ENCODE measurements at places on chromosomes 12 and 14.

DNA sequence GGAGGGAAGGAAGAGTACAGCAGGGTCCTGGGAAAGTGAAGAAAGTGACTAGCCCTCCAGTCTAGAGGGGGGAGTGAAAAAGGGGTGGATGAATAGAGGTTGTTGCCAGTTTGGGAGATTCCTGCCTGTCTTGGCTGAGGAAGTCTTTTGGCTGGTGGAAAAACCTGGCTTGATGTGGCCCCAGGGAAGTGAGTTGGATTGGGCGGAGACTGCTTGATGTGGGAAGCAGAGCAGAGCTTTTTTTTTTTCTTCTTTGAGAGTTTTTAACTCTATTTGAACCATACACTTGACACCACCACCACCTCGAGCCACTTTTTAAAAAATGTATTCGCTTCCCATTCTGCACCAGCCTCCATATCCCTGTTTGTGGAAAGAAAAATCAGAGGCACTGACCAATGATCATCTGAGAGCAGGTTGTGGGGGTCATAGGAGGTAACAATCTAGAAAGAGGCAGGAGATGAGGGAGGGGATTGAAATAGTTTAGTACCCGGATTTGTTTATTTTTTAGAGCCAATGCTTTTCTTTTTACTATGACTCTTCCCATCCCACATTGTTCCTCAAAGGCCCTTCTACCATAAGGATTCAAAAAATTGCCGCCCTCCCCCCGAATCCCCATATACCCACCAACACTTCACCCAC, 690 bp upstream of the DTX3 start:
- no peak for DNase-seq

DNA sequence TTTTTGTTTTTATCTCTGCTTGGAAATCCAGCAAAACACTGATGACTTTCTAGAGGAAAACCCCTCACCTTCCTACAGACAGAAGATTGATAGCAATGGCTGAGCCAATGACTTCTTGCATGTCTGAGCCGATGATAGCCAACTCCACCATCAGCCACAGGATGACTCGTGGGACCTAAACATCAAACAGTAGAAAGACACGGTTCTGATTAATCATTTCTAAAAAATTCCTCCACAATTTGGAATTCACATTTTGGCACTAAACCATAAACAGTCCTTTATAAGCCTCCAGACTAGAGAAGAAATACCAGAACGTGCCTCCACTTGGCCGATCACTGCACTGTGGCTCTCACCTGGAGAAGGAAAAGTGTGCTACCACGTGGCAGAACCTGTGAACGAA, 25.9 kb downstream of the SLC11A2 start:
- DNase-seq, result no peak

GRCh38 chr12:93115646-93116045, 186.6 kb upstream of the EEA1 start:
- no peak for DNase-seq

- DNase-seq, result no peak
Observed at GRCh38 chr12:47391566-47391965, 311.8 kb upstream of the AMIGO2 start.

GRCh38 chr14:100536121-100536510, 51.1 kb downstream of the BEGAIN start:
- DNase-seq, result no peak

DNA sequence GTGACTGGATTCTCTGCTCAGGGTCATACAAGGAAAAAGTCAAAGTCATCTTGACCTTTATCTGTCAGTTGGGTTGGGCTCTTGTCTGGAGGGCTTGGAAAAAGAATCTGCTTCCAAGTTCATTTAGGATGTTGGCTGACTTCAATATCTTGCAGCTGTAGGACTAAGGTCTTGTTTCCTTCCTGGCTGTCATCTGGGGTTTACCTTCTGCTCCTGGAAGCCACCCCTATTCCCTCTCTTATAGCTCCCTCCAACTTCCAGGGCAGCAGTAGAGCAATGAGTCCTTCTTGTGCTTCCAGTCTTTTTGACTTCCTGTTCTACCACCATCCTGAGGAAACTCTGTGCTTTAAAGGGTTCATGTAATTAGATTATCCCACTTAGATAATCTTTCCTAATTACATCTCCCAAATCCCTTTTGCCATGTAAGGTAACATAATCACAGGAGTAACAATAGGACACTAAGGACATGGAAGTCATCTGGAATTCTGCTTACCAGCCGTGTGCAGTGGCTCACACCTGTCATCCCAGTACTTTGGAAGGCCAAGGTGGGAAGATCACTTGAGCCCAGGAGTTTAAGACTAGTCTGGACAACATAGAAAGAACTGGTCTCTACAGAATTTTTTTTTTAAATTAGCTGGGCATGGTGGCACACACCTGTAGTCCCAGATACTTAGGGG, 170.7 kb upstream of the KITLG start:
- no peak for DNase-seq

- DNase-seq, result no peak
Observed at GRCh38 chr12:76085520-76085868, 1.0 kb upstream of the NAP1L1 start.

- no peak for DNase-seq
Observed at GRCh38 chr12:101620762-101621133, 26.0 kb downstream of the MYBPC1 start.

DNA sequence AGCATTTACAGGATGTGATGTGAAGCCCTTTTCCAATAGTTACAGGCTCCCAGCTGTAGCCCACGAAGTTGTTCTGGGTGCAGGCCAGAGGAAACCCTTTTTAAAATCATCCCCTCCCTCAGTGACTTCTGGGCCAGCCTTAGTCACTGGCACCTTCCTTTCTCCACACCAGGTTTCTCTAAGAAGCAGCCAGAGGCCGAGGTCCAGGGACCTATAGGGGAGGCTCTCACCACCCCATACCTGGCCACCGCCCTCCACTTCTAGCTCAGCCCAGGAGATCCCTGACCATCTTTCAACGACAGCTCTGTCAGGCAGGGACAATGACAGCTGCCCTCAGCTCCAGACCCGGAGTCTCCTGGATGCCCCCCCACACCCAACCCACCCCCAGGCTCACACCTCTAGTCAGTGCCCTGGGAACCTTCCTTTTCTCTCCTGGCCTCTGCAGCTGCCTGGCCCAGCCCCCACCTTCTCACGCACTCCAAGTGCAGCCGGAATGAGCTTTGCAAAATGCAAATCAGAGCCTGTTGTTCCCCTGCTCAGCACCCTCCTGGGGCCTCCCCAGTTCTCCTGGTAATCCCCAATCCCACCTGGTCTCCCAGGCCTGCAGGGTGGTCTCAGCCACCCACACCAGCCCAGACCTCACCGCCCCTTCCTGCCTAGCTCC, 46.7 kb downstream of the TESC start:
- no peak for DNase-seq

GRCh38 chr14:21037156-21037555, 2.5 kb upstream of the RNASE13 start:
- no peak for DNase-seq

DNA sequence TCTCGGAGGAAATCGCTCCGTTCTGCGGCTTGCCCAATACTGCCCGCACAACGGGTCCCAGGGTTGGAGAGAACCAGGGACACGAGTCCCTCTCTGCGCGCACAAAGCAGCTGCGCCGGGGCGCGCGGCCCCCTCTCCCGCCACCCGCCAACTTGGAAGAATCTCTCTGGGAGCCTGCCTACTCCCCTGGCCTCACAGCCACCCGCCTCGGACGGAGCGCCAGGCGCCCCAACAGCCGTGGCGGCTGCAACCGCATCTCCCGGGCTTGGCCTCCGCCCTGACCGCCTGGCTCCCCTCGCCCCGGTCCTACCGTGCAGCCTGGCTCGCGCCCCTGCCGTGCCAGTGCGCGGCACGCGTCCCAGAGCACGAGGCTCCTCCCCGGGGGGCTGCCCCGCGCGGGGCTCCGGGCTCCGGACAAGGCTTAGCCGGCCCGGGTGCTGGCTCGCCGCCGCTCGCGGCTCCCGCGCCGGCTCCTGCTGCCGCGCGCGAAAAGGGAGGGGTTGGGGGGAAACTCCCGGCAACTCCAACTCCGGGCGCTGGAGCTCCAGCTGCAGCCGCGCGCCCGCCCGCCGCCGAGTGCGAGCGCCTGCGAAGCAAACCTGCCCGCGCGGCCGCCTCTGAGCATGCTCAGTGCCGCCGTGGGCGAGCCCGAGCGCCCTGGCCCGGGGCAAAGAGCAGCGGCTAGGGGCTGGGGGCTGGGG, at the start of gene STXBP6:
Gene STXBP6, minus strand, starts transcription at position 580 of the 701 bp plus-strand sequence. CDS start 75,329 bp downstream, outside the sequence.
- DNase-seq, result no peak

- DNase-seq, result no peak
Observed at GRCh38 chr12:92493816-92494215, 209.0 kb upstream of the PLEKHG7 start.

- no peak for DNase-seq
Observed at GRCh38 chr14:61435563-61436337, 114.4 kb downstream of the PRKCH start.

GRCh38 chr12:106068296-106068695, 70.5 kb downstream of the NUAK1 start:
- no peak for DNase-seq

GRCh38 chr14:83779266-83779665, 1750.7 kb upstream of the FLRT2 start:
- DNase-seq, result no peak

DNA sequence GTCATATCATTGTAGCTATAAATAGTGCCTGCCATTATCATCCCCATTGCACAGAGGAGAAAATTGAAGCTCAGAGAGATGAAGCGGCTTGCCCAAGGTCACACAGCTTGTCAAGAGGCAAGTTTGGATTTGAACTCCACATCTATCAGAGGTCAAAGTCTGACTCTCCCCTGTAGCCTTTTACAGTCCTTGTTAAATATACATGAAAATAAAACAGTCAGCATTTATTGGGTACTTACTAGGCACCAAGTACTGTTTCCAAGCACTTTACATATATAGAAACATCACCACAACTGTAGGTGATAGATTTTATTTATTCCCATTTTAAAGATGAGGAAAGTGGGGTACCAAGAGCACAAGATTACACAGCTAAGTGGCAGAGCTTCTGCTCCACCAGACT, 67.2 kb downstream of the WSCD2 start:
- no peak for DNase-seq

GRCh38 chr12:11943919-11944700, 126.6 kb upstream of the BCL2L14 start:
- no peak for DNase-seq

DNA sequence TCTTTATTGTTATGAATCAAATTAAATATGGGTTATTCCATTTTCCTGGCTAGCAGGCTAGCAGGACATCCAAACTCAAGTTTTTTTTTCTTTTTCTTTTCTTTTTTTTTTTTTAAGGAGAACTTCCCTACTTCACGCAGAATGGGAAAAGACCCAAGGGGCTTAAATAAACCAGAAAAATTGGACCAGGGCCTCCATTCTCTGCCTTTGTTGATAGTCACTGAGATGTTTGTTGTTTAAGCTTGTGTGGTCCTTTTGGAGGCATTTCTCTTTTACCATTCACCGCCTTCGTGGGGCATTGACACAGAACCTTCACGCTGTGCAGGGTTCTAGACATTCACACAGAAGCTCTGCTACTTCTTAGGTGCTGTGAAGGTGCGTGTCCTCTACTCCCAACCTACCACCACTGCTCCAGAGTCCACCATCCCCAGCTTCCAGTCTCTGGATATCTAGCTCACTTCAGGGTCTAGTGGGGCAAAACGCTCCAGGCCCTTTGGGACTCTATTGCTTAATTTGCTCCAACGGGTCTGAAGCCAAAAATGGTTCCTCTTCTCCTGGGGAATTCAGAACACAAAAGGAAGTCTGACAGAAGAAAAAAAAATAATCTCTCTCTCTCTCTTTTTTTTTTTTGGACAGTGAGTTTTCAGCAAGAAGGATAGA, 301.3 kb downstream of the AEBP2 start:
- DNase-seq, result no peak

DNA sequence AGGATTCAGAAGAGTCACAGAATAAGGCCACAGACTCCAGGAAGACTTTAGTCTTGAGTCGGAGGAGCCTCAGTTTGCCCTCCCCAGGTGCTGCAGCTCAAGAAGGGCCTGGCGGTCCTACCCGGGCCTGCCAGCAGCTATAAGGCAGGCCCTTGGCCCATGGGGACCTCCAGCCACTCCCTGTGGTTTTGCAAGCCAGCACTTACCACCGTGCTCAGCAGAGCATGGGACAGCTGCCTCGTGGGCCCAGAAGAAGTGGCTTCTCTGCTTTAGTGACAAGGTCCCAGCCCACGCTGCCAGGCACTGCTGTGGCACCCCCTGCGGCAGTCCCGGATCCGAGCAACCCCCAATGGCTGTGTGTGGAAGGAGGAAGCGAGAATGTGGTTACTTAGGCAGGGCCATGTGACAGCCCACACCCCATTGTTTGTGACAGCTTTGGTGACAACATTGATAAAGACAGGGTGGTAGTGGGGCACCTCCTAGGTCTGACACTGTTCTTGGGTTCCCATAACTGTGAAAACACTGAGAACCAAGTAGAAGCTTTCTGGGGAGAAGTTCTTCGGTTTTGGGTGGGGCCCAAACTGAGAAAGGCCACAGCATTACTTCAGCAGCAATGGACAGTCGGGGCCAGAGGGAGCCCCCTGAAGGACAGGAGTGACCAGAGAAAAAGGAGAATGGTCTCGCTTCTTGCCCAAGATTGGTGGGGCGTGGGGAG, at the start of gene SELPLG:
Gene SELPLG, minus strand, starts transcription at position 361 of the 715 bp plus-strand sequence. CDS start 9,587 bp downstream, outside the sequence.
- DNase-seq, result no peak

GRCh38 chr12:89140602-89141238, 211.6 kb downstream of the DUSP6 start:
- DNase-seq, result no peak

GRCh38 chr12:132422040-132422380, 67.9 kb upstream of the FBRSL1 start:
- no peak for DNase-seq

GRCh38 chr14:23670481-23670880, 34.3 kb downstream of the DHRS2 start:
- no peak for DNase-seq

- DNase-seq, result no peak
Observed at GRCh38 chr12:400828-401227, 616 bp upstream of the CCDC77 start.

DNA sequence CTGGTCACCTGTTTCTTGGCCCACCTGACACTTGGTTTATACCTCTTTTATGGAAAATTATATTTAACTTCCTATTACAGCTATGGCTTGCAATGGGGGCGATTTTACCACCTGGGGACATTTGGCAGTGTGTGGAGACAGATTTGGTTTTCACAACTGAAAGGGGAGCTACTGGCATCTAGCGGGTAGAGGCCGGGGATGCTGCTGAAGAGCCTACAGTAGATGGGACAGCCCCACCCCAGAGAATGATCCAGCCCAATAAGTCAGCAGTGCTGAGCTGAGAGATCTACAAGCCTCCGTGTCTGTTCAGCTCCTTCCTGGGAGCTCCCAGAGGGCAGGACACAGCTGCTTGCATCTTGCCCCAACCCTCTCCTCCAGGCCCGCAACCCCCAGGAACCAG, 302.8 kb downstream of the CACNA1C start:
- DNase-seq, result no peak

All from left renal cortex interstitium (tissue), 4 donors.